Head of caudate nucleus (tissue), 42 donors: ENCODE measurements at places on chromosomes 1 and 21.

GRCh38 chr21:45505416-45506021 is 36.7 kb downstream of the SLC19A1 start:
- no peak for DNase-seq

DNA sequence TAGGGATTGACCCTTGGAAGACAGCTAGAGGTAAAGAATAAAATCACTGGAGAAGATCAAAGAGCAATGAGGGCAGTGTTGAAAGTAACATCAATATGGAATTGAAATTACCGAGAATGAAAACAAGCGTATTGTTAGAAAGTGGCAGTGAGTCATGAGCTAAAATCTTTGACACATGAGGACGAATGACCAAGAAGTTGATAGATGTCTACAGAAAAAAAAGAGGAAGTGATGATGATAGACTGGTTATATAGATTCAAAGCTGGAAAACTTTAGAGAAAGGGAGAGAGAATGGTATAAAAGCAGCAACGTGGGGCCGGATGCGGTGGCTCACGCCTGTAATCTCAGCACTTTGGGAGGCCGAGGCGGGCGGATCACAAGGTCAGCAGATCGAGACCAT is 12.5 kb upstream of the DNM3 start:
- no peak for DNase-seq

DNA sequence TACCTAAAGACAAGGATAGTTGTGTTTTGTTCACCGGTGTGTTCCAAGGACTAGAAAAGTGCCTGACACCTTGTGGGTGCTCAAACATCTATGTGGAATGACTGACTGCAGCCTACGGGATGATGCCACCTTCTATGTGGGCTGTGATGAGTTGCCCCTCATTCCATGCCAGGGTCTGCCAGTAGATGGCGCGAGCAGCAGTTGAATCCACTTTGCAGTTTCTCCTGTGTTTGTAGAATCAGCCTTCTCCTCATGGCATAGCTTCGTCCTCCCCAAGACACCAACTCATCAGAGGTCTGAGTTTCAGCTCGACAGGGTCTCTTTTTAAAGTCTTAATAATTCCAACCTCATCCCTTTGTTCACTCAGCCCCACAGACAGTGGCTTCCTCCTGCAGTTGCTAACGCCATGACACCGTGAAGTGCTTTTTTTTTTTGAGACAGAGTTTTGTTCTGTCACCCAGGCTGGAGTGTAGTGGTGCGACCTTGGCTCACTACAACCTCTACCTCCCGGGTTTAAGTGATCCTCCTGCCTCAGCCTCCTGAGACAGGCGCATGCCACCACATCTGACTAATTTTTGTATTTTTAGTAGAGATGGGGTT is 133.7 kb downstream of the CAPN8 start:
- DNase-seq: peak; percentile 63

DNA sequence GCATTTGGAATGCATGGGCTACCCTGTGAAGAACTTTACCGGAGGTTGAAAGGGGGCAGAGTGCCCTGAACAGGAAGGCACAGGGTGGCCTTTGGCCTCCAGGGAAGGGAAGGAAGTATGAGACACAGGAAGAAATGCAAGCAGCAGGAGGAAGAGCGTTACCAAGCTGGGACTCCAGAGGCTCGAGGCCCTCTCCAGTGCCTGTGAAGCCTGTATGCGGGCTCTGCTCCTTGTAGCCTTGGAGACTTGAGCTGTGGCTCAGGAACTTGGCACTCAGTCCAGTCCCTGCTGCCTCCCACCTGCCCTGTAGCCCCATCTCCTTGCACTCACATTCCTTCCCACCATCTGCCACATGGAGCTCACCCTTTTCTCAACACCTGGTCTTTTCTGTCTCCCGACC is 33.5 kb upstream of the RNF19B start:
- no peak for DNase-seq

DNA sequence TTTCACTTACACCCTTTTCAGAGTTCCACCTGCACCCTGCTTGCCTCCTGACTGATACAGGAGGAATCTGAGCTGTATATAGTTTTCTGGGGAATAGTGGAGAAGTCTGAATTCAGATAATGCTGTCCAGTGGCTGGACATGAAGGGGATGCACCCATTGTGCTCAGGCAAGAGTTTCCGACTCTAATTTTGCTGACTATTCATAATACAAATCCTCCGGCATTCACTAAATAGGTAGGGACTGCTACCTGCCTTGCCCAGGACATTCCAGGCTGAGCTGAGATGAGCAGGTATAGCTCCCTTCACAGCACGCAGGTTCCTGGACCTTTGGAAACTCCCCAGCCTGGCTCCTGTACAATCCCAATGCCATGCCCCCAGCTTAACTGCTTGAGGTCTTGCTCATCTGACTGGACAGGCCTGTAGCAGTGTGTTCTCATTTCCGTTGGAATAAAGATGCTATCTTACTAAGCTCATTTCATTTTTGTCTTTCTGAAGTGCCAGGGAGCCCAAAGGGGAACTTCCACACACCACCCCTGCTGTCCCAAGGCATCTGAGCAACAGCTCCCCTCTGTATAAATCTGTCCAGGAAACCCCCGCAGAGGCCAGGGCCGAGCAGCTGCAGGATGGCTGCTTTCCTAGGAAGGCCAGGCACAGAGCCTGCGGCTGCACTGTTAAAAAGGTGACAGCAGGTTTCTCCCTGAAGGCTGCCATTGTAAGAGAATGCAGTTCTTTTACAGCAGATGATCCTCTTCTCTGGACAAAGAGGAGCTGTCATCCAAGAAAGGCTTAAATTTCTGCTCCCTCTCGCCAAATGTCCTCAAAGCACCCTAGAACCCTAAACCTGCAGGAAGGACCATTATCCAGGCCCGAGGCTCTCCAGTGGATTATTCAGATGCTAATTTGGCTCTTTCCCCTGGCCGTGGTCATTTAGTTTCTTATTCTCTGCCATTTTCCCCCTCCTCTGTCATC is 21.7 kb upstream of the VASH2 start:
- DNase-seq: no peak

DNA sequence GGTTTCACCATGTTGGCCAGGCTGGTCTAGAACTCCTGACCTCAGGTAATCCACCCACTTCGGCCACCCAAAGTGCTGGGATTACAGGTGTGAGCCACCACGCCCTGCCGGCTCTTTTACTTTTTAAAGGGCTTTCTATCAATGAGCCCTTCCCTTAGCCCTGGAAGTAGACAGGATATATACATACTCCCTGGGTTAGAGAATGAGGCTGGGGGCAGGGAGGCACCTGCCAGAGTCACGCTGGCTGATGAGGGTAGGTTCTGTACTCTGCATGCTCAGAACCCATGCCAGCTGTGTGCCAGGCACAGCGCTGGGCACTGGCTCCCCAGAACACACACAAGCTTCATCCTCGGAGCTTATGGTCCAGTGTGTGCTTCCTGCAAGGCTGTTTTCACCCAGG is 113.6 kb upstream of the IPO9 start:
- no peak for DNase-seq

GRCh38 chr1:156910309-156910782 is 10.1 kb upstream of the LRRC71 start:
- no peak for DNase-seq
